ENCODE measurements at places on chromosomes 11 and 22. TPM values are rescaled to one million over a fixed set of nuclear protein-coding genes. Genes with fewer than 3 reads are reported as not detected.

GRCh38 chr11:12243911-12244550 lies 133.3 kb upstream of the PARVA start:
- H3K36me3 ChIP-seq: 0 out of 2 replicates have a peak, but pooled peaks cover 2% of the 10 kb centered on the region
- no peaks in the 10 kb centered on the region for H3K27me3 ChIP-seq

- no peaks in the 10 kb centered on the region for H3K36me3 ChIP-seq
- no peak for DNase-seq
- H3K4me3 ChIP-seq: no peak overlapping the region
- no peaks in the 10 kb centered on the region for H3K27me3 ChIP-seq
- H3K27ac ChIP-seq: no peak overlapping the region
- no peaks in the 10 kb centered on the region for H3K4me1 ChIP-seq
Observed at GRCh38 chr22:47784991-47785390, 1022.5 kb downstream of the TBC1D22A start.

DNA sequence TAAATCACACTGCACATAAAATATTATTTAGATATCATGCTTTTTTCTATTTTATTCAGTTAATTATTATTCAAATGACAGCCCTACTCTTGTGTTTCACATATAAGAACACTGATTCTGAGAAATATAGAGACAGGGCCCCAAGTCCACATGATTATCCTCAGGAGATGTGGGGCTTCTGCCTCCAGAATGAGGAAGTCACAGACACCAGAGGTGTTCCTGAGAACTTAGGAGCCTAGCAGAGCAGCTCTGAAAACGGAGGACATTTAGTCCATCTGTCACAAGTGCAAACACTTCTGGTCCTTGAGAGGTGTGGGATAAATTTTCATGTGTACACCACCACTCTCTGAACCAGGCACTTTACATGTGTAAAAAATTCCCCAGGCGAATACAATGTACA lies 26.2 kb downstream of the TRIM66 start:
- no peaks in the 10 kb centered on the region for H3K36me3 ChIP-seq
- H3K27me3 ChIP-seq: no peaks in the 10 kb centered on the region
- H3K27ac ChIP-seq: no peak overlapping the region
- DNase-seq: no peak
- no peak overlapping the region for H3K4me3 ChIP-seq
- H3K4me1 ChIP-seq: no peaks in the 10 kb centered on the region

DNA sequence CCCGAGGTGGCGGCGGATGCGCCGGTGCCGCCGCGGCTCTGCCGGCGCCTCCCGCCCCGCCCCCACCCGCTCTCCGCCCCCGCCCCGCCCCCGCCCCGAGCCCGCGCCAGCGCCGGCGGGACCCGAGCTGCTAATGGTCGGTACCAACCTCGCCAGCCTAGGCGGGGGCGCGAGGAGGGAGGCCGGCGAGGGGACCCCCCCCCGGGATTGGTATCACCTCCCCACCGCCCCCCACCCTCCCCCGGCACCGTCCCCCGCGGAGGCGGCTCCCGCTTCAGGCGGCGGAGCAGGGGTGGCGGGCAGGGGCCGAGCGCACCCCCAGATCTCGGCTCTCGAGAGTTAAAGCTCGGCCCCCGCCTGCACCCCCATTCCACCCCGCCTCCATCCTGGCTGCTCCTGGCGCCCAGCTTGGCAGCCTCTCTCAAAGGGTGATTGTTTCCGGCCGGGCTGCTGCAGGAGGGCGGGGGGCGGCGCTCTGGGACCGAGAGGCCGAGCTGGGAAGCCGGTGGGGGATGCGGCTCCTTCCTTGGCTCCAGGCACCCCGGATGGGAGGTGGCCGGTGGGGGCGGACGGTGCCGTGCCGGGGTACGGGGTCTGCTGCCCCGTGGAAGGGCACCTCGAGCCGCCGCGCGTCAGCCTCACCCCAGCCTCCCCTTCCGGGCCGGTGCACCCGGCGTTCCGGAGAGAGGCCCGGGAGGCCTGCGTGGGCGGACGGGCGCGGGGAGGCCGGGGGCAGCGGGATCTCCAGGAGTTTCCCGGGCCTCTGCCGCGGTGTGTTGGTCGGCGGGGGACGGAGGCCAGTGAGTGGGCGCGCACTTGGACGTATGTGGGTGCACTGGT lies at the start of gene B3GAT1:
B3GAT1 (minus strand) TSS at position 40 of the 840 bp plus-strand sequence. CDS start 24,583 bp downstream, outside the sequence.
- no peaks in the 10 kb centered on the region for H3K36me3 ChIP-seq
- peaks cover 17% of the 10 kb centered on the region for H3K27me3 ChIP-seq
- peaks cover 5% of the 10 kb centered on the region for H3K4me1 ChIP-seq
- H3K27ac ChIP-seq: no peak within 1 kb of the TSS

Gene CHKA
- 169 TPM for total RNA-seq

DNA sequence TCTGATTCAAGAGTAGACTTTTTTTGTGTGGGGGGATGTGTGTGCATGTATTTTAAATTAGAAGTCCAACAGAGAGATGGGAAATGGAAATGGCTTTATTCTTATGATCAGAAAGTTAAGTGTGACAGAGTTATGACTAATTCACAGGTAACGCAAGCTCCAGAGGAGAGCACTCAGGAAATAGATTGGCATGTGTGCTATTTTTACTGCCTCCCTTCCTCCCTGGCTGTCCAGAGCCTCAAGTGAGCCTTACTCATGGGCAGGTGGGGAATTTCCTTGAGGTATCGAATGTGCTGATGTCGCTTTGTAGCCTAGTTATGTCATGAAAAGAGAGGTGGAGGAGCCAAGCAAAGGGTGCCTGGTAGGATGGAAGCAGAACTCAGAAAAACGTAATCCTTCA lies 70.3 kb upstream of the BDNF start:
- H3K27me3 ChIP-seq: no peaks in the 10 kb centered on the region
- H3K4me3 ChIP-seq: no peak overlapping the region
- DNase-seq: peak; percentile 47
- H3K4me1 ChIP-seq: no peaks in the 10 kb centered on the region
- H3K36me3 ChIP-seq: no peaks in the 10 kb centered on the region
- peak overlapping the region; percentile 14 for H3K27ac ChIP-seq

DNA sequence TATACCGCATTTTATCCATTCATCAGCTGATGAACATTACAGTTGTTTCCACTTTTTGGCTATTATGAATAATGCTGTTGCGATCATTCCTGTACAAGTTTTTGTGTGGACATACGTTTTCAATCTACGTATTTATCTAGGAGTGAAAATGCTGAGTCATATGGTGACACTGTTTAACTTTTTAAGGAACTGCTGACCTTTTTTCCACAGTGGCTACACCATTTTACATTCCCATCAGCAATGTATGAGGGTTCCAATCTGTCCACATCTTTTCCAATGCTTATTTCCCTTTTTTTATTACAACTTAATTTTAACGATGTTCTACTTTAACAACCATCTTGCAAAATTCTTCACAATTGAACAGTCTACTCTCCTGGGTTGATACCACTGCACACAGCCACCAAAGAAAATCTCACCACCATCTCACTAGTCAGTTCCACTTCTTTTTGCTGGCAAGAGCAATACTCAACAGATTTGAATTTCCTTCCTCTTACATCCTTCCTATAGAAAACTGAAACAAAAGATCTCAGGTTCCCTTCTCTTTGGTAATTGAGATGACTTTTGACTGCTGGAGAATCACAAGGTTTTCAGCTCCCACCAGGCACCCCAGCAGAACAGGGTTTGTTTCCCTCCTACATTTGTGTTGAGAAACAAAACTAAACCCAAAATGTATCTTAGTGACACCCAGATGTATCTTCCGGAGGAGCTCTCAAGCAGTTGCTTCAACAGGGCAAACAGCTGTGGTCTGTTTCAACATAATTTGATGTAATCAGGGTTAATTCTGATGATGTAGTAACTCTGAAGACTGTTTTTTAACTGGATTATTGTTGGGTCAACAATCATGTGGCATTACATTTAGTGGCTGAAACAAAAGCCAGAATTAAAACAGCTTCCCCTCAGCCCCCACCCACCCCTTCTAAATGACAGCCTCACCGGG lies 7.0 kb upstream of the GAB2 start:
- H3K4me3 ChIP-seq: no peak overlapping the region
- H3K27ac ChIP-seq: peak overlapping the region; percentile 14
- H3K36me3 ChIP-seq: no peaks in the 10 kb centered on the region
- peaks cover 12% of the 10 kb centered on the region for H3K4me1 ChIP-seq

Gene RBMXL2
- total RNA-seq: not detected

- peaks cover 8% of the 10 kb centered on the region for H3K4me1 ChIP-seq
- H3K4me3 ChIP-seq: no peak overlapping the region
- H3K36me3 ChIP-seq: no peaks in the 10 kb centered on the region
- peak; percentile 53 for DNase-seq
Observed at GRCh38 chr22:30823015-30823370, 128.3 kb downstream of the OSBP2 start.

DNA sequence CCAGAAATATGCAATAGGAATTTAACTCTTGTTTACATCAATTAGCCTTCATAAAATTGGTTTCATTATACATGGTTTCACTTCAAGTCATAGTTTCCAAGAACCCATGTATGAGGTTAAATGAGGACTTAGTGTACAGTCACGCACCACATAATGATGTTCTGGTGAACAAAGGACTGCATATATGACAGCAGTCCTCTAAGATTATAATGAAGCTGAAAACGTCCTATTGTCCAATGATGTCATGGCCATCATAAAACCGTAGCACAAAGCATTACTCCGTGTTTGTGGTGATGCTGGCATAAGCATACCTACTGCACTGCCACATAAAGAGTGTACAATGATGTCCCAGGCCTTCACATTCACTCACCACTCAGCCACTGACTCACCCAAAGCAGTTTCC lies 31.1 kb downstream of the SMCO4 start:
- no peak overlapping the region for H3K27ac ChIP-seq
- no peaks in the 10 kb centered on the region for H3K4me1 ChIP-seq
- no peaks in the 10 kb centered on the region for H3K36me3 ChIP-seq
- DNase-seq: no peak
- no peak overlapping the region for H3K4me3 ChIP-seq
- H3K27me3 ChIP-seq: no peaks in the 10 kb centered on the region

Gene ALG8
- 188 TPM for total RNA-seq

Gene ANAPC15
- total RNA-seq: 98.6 TPM

DNA sequence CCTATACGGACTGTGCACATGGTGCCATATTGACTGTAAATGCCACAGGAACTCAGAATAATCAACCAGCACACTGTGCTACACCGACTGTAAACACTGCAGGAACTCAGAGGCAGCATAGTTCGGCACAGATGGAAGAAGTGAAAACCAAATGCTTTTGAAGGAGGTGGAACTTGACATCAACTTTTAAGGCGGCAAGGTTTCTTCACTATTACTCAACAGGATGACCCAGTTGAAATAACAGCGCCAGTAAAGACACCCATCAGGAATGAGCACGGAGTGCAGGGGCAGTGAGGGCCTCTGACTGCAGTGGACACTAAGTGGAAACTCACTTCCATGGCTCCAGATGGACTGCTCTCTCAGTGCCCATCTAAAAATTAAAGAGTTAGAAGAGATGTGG lies 15.7 kb downstream of the TESMIN start:
- H3K4me3 ChIP-seq: no peak overlapping the region
- H3K36me3 ChIP-seq: no peaks in the 10 kb centered on the region
- H3K27me3 ChIP-seq: 0 out of 2 replicates have a peak, but pooled peaks cover 1% of the 10 kb centered on the region
- H3K4me1 ChIP-seq: no peaks in the 10 kb centered on the region
- H3K27ac ChIP-seq: no peak overlapping the region

DNA sequence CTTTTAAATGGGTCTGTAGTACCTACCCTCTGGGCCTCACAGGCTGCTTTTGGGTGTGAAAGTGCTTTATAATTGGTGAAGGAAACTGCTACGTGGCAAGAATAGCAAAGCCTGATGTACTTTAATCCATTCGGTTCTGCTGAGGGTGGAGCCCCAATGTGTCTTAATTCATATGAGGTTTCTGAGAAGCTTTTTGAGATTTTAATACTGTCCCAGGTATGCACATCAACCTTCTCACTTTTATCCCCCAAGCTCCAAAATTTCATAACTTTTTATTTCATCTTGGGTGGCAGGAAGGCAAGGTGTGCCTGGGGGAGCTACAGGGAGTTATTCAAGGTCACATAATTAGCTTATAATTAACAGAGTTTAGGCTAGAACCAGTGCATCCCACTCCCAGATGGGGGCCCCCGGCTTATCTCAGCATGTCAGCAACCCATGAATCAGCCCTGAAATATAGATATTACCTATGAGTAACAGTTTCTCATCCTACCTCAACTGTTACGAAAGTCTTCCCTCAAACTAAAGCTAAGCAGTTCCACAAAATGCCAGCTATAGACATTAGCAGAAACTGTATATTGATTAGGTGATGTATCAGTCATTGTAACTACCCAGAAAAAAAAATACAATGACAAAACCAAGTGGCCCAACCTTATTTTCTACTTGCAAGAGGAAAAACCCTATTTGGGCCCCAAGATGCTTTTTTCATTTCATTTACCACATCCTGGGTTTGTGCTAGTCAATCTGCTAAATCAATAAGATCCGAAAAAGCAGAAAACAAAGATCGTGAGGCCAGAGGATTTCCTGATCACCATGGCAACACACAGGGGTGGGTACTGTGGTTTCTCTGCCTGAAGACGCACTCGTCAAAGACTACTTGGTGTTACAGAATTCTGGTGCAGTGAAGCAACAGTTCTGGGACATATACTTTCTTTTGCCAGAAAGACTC lies 26.7 kb downstream of the CD44 start:
- DNase-seq: no peak
- no peak overlapping the region for H3K27ac ChIP-seq
- H3K4me3 ChIP-seq: no peak overlapping the region
- H3K36me3 ChIP-seq: no peaks in the 10 kb centered on the region
- peaks cover 19% of the 10 kb centered on the region for H3K4me1 ChIP-seq

DNA sequence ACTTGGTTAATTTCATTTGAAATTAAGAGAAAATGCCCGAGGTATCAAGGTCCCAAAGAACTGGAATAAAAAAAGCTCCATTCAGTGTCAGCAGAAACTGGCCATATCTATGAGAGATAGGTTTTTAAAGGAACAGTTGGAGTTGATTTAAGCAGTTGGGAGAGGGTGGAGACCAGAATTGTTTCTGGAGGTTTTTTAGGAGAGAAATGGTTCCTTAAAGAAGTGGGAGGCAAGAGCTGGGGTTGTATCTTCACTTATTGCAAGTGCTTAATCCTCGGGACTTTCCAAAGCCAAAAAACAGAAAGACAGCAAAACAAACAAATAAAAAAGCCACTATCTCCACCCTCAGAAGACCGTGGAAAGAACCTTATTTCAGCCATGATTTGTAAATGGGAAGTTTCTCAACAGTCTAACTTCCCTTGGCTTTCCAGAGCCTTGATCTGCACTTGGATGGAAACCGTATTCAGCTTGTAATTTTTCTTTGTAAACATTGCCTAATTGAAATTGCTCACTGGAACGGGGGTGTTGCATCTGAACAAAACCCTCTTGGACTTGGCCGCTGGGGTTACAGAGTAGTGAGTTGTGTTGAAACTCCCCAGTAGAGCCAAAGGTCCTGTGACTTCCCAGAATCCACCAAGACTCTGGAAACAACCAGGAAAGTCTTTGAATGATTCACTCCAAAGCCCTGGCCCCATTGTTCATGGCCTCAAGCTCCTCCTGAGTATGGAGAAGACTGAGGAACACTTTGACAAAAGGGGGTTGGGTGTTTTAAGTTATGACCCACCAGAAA lies 115.6 kb downstream of the SLC1A2 start:
- no peak overlapping the region for H3K27ac ChIP-seq
- no peaks in the 10 kb centered on the region for H3K27me3 ChIP-seq
- no peak overlapping the region for H3K4me3 ChIP-seq
- DNase-seq: no peak
- H3K4me1 ChIP-seq: no peaks in the 10 kb centered on the region
- H3K36me3 ChIP-seq: no peaks in the 10 kb centered on the region

GRCh38 chr11:100438376-100438775 lies 248.7 kb upstream of the ARHGAP42 start:
- H3K27ac ChIP-seq: no peak overlapping the region
- H3K27me3 ChIP-seq: no peaks in the 10 kb centered on the region
- H3K36me3 ChIP-seq: peaks cover 1% of the 10 kb centered on the region

Data from Caco-2 (cell line).